ENCODE measurements at places on chromosomes 7 and 10.

- no peak for DNase-seq
These were observed 422.0 kb downstream of the PLXNA4 start for GRCh38 chr7:132154248-132154647.

- DNase-seq: no peak
These were observed 114.6 kb downstream of the PIP4K2A start for GRCh38 chr10:22599636-22600228.

DNA sequence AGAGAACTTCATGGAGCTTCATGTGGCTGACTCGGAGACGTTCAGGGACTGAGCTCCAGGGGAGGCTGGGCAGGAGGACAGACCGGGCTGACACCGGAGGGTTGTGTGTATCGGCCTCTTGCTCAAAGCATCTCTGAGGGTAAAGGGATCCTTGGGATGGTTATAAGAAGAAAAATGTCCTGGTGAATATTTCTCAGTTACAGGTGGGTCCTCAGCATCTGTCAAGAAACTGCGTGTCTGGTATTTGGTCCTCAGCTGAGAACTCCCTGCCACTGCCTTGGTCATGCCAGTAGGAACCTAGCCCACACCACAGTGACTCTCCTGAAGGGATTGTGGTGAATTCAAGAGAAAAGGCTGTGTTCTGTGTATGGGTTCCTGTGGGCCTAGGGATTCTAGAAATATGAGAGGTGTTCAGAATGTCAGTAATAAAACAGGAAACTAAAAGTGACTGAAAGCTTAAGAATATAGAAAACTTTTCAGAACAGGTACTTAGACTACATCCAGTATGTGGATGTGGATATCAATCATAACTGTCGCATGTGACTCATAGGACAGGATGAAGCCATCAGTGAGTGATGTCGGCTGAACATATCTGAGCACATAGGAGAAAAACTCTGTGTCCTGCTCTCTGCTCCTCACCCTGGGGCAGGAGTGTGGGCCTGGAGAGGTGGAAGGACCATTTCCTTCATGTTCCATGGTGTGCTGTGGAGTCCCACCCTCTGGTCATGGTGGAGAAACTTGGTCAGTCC, 28.4 kb downstream of the MBL2 start:
- DNase-seq: no peak

DNA sequence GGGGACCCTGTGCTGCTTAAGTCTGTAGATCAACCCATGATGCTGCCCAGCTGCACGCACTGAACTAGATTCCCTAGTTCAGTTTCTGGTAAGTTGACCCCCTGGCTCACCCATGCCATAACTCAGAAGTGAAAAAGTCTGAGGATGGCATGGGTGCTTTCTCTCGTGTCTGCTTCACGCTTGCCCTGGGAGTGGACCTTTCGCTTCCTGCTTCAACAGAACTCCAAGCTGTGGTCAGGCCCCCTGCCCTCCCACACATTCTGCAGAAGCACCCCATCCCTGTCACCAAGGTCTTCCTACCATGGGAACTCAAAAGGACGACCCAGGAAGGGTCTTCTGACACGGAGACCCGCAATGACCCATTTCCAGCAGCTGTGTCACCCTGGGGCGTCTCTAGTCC, 39.9 kb downstream of the LRRC18 start:
- DNase-seq: no peak

GRCh38 chr10:11993834-11994468, 48.7 kb downstream of the UPF2 start:
- no peak for DNase-seq

DNA sequence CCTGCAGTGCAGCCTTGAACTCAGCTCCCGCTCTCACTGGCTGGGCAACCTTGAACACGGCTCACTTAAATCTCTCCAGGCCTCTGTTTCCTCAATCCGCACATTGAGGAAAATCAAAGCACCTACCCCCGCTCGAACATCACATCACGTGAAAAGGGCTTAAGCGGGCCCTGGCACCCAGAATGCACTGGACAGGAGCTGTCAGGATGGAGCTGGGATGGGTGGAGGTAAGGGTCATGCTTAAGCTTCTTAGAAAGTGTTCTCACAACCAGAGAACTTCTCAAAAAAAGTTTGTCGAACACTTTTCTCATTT, 55.7 kb upstream of the MGMT start:
- DNase-seq: no peak

DNA sequence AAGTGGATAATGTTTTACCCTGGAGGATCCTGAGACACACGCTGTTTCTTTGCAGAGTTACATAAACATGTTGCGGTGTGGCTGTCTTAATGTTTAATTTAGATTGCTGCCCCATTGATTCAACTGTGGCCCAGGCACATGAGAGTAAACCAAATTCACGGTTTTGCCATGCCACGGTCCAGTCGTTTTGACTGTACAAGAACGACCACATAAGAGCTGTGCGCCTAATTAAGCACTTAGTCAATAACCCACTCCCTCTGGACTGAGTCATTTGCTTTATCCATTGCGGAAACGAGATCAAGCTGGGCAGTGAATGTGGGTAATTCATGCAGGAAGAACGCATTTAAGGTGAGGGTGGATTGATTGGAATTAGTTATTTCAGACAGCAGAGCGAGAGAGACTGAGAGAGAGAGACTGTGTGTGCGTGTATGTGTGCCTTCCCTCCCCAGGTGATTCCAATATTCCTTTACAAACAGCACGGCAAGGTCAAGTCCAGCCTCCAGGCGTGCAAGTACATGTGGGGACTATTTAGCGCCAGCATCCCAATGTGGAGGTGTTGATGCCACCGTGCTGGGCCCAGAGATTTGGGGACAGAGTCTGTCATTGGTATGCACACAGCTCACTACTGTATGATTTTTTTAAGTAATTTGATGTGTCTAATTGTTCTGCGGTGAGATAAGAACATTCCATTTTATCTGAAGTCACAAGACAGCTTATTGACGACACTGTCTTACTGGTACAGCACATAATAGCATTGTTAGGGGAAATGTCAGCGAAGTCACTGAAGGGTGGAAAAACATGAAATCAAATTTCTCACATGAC, 8.4 kb upstream of the TEX36 start:
- DNase-seq: no peak

DNA sequence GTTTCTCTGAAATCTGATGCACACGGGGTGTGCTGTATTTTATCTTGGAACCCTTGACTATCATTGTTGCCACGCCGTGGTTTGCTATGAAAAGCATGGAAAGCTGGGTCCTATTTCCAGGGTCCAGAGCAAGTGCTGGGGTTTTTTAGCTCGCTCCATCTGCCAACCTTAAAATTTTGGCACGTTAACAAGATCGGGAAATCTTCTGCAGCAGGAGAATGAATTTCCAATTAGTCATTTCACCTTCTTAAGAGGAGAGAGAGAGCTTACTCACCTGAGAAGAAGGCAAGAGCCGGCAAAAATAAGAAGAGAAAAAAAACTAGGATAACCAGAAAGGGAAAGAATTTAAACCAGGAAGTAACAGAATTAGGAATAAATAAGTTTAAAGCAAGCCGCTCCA, 223.6 kb upstream of the CELF2 start:
- DNase-seq: no peak

- no peak for DNase-seq
These were observed 53.7 kb downstream of the ADCY1 start for GRCh38 chr7:45627691-45628456.

- DNase-seq: peak; percentile 40
These were observed 881 bp downstream of the C10orf67 start for GRCh38 chr10:23343591-23344240.

DNA sequence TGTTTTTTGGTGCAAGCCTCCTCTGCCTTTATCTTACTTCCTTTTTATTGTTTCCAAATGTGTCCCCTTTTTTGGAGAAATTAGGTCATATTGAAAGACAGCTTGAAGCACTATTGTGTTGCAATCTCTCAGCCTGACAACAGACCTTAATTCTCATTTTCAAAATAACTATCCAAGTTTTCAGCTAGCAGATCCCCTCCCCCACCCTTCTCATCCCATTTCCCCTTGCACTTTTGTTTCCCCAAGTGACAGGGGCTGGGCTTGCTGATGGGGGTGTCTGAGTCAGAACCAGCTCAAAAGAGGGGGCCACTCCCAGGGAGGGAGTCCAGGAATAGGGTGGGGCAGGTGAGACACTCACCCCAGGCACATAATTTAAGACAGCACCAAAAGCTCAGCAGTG, 75.3 kb downstream of the MKI67 start:
- DNase-seq: peak; percentile 52

- no peak for DNase-seq
These were observed 52.8 kb downstream of the HHEX start for GRCh38 chr10:92742331-92743228.

GRCh38 chr7:127733986-127734385, 82.0 kb downstream of the SND1 start:
- DNase-seq: no peak

DNA sequence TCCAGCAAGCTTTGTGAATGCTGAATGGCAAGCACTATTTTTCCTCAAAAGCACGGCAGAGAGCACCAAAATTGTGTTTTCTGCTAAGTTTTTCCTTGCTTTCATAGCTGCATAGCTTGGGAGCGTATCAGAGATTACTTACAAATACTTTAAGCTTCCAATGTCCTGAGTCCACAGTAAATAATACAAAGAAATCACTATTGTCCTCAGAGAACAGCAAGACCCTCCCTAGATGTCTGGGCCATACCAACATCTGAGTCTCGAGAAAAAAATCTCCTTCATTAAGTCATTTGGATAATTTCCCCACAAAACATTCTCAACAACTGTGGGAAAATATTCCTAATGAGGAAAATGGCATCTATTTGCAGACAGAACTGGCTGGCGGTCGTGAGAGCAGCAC, 41.7 kb downstream of the SGMS1 start:
- DNase-seq: no peak

DNA sequence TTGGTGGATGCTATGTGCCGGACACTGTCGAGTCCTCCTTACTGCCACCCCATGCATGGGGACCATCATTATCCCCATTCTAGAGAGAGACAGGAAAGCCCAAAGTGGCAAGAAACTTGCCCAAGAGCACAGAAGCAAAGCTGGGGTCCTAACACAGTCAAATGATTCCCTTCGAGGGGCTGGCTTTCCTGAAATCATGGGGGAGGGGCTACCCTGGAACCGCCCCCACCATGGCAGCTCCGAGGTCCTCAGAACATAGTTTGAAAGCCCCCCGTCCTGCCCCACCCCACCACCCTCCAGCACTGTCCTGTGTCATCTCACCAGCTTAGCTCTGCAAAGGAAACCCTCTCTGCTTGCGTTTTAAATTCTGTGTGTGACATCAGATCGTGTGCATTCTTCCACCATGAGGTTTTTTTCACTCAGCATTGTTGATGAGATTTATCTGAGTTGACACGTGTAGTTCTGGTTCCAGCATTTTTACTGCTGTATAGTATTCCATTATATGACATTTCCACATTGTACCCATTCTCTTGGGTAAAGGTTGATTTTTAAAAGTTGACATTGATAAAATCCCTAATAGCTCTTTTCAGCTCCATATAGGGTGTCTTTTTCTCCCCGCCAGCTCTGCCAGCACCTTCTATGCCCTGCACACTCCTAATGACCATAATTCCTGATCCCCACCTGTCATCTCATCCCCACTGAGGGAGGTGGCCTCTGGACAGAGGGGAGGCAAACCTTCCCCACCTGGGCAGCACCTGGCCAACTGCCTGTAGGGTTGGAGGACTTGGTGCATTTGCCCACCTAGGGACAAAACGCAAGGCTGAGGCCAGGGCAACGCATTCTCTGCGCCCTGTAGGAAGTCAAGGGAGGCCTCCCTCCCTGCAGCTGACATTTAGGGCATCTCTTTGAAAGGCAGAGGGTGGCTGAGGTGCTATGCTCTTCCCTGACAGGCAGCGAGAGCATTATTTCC, 100.2 kb upstream of the GPR26 start:
- DNase-seq: no peak

DNA sequence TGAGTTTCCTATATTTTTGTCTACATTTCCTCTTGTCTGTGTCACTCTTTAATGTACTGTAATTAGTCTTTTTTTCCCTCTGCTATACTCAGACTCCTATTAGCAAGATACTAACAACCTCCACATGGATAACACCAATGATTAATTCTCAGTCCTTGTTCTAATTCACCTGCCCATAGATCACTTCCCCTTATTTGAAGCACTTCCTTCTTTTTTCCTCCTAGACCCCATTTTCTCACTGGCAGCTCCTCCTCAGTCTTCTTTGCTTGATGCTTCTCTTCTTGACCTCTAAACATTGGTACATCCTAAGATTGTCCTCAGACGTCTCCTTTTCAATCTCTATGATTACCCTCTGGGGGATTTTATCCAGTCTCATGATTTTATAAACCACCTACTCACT, 98.2 kb upstream of the IMMP2L start:
- DNase-seq: no peak

DNA sequence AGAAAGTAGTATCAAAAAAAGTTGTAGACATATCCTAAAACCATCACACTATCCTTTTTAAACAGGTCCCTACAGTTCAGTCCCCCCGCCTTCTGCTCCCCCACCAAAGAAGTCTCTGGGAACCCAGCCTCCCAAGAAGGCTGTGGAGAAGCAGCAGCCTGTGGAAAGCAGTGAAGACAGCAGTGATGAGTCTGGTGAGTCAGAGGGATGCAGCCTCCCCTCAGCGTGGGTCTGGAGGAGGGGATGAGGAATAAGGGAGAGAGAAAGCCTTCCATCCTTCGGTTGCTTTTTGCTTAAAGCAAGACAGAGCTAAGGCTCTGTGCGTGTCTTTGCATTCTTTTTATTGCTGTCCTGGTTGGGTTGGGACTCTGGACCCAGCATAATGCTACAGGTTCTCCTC, 7.6 kb downstream of the NOLC1 start:
- DNase-seq: no peak

- DNase-seq: peak; percentile 22
These were observed 824 bp downstream of the LRIT2 start for GRCh38 chr10:84224411-84225028.

DNA sequence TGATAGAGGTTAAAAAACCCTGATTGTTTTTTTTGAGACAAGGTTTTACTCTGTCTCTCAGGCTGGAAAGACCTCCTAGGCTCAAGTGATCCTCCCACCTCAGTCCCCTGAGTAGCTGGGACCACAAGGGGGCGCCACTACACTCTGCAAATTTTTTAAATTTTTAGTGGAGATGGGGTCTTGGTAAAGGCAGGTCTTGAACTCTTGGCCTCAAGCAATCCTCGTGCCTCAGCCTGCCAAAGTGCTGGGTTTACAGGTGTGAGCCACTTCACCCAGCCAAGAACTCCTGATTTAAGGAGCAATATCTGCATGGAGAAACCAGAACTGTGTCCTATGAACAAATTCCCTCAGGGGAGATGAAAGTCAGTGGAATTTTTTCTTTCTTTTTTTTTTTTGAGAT, 7.3 kb upstream of the KLHDC10 start:
- DNase-seq: no peak
